Cerebellar cortex (tissue), 1 donor: ENCODE measurements at places on chromosomes 12 and 14.

- no peak for DNase-seq
These were observed at the start of gene CLECL1 for GRCh38 chr12:9732921-9733461. TSS of gene CLECL1 (minus strand) at chr12:9733097.

DNA sequence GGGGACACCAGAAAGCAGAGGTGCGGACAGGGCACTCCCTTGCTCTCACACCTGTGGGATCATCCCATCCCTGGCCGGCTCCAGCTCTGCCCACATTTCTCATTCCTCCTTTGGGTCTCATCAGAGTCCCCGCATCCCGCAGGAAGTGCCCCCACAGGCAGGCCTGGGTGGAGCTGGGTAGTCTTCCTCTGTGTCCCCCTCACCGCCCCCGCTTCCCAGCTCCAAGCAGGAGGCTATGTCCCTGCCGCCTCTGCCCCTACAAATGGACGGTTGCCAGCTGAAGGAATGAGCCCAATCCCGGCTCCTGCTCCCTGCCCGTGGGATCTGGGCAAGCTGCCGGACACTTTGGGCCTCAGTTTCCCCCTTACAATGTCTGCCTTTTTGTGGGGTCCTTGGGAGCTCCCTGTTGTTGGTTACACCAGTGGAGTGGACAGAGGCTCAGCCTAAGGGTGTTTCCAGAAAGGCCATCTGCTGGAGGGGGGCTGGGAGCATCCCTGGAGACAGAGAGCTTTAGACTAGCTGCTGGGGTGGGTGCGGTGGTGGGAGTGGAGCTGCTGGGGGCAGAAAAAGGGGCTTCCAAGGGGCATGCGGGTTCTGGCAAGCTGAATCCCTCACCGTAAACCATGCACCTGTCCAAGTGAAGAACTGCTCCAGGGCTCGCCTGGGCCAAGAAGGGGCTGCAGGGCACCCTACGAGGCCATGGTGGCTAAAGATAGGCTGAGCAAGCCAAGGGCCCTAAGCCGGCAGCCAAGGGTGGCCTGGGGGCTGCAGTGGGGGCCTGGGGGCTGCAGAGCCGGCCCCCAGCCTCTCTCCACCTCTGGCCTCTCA lies 7.9 kb upstream of the GPR132 start:
- DNase-seq, result no peak

GRCh38 chr12:72792889-72793288 lies 520.7 kb downstream of the TRHDE start:
- no peak for DNase-seq

- peak; percentile 97 for DNase-seq
These were observed 10.4 kb downstream of the BEST3 start for GRCh38 chr12:69688471-69689427.

DNA sequence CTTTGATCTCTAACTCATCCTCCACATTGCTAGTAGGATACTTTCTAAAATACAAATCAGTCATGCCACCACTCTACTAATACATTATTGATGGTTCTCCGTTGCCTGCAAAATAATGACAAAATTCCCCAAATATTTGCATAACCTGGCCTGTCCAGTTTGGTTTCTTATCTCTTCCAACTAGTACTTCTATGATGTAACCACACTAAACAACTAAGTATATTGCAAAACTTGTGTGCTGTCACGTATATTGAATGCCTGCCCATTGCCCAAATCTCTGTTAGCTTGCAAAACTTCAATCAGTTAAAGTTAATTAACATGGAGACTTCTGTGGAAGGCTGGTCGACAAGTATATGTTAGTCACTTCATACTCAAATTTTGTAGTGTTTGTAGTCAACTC lies 6.5 kb downstream of the OR6C74 start:
- DNase-seq, result no peak

GRCh38 chr14:48373981-48374380 lies 698.6 kb upstream of the MDGA2 start:
- DNase-seq, result no peak

GRCh38 chr12:62292761-62293344 lies 32.6 kb downstream of the USP15 start:
- no peak for DNase-seq
